Glutamatergic neuron (in vitro differentiated cells): ENCODE measurements at places on chromosomes 6 and 20.

GRCh38 chr6:46199387-46199786, 28.6 kb upstream of the ENPP5 start:
- no peak overlapping the region for H3K4me3 ChIP-seq
- peaks cover 14% of the 10 kb centered on the region for H3K4me1 ChIP-seq
- no peak for DNase-seq
- H3K27me3 ChIP-seq: no peaks in the 10 kb centered on the region
- H3K36me3 ChIP-seq: no peaks in the 10 kb centered on the region

- no peak overlapping the region for H3K4me3 ChIP-seq
- no peaks in the 10 kb centered on the region for H3K36me3 ChIP-seq
- H3K27ac ChIP-seq: no peak overlapping the region
- no peaks in the 10 kb centered on the region for H3K27me3 ChIP-seq
Measured at GRCh38 chr20:17024513-17025119, 202.2 kb upstream of the PCSK2 start.

GRCh38 chr6:130831607-130832006, 4.4 kb downstream of the SMLR1 start:
- H3K27ac ChIP-seq: no peak overlapping the region
- no peaks in the 10 kb centered on the region for H3K36me3 ChIP-seq
- no peaks in the 10 kb centered on the region for H3K27me3 ChIP-seq
- H3K4me3 ChIP-seq: no peak overlapping the region

- no peaks in the 10 kb centered on the region for H3K36me3 ChIP-seq
- DNase-seq: no peak
- H3K27ac ChIP-seq: no peak overlapping the region
- H3K4me3 ChIP-seq: no peak overlapping the region
- no peaks in the 10 kb centered on the region for H3K27me3 ChIP-seq
Measured at GRCh38 chr6:129996387-129996786, 22.0 kb upstream of the L3MBTL3 start.

DNA sequence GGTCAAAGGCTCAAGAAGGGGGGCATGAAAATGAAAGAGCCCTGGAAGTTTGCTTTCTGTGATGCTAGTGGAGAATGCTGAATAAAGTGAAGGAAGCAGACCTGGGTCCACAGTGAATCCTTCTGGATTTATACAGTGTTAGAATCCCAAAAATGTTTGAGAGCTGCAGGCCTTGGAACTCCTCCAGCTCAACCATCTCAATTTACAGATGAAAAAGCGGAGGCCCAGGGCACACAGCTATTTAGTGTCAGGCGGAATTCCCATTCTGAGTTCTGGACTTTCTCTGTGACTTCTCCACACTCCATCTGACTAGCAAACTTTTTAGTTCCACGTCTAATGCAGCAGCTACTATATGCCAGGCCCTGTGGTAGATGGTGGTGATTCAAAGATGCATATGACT, 1.5 kb upstream of the PRSS35 start:
- H3K4me1 ChIP-seq: peaks cover 6% of the 10 kb centered on the region
- H3K36me3 ChIP-seq: no peaks in the 10 kb centered on the region
- no peaks in the 10 kb centered on the region for H3K27me3 ChIP-seq
- no peak overlapping the region for H3K27ac ChIP-seq

GRCh38 chr6:165167311-165167710, 142.1 kb downstream of the C6orf118 start:
- DNase-seq: no peak
- H3K27ac ChIP-seq: no peak overlapping the region
- peaks cover 4% of the 10 kb centered on the region for H3K36me3 ChIP-seq
- H3K27me3 ChIP-seq: peaks cover 3% of the 10 kb centered on the region

DNA sequence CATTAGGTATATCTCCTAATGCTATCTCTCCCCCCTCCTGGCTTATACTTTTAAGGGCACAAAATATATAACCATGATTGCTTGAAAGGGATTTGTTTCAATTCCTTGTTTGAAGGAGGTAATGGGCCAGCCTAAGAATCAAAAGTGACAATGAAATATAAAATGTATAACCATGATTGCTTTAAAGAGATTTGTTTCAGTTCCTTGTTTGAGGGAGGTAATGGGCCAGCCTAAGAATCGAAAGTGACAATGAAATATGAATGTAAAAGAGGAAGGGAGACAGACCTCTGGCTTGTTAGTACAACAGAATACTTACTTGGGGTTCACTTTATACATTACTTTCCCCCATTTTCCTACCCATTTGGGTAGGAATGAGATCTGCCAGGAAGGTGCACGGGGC, 55.5 kb downstream of the FOXC1 start:
- DNase-seq: no peak
- H3K27ac ChIP-seq: no peak overlapping the region
- H3K27me3 ChIP-seq: peaks cover 2% of the 10 kb centered on the region
- no peak overlapping the region for H3K4me3 ChIP-seq
- H3K4me1 ChIP-seq: peaks cover 2% of the 10 kb centered on the region

DNA sequence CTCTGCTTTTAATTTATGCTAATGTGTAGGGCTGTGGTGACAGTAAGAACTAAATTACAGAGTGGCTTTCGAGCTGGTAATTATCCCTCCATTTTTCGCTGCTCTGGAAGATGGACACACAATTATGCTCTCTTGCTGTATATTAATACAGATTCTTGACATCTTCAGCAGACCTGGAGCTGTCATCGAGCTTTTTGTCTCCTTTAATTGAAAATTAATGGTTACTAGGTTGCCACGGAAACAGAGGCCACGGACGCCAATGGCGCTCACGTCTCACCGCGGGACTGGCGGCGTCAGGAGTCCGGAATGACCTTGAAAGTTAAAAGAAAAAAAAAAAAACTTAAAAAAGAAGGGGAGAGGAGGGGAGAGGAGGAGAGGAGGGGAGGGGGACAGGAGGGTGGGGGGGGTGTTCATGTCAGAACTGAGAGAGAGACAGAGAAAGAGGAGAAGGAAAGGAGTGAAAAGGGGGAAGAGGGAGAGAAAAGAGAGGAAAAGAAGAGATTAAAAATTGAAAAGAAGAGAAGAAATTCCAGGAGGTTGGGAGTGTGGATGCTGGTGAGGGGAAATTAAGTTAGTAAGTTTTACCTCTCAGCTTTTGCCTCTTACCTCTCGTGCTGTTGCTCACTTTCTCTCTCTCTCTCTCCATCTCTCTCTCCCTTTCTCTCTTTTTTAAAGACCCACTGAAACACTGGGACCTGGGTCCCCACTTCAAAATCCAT, 22.1 kb upstream of the FOXP4 start:
- H3K4me3 ChIP-seq: no peak overlapping the region
- peaks cover 3% of the 10 kb centered on the region for H3K27me3 ChIP-seq
- peaks cover 9% of the 10 kb centered on the region for H3K4me1 ChIP-seq

GRCh38 chr20:64108731-64109681, 1.6 kb upstream of the NPBWR2 start:
- H3K27ac ChIP-seq: peak overlapping the region; percentile 29
- no peak overlapping the region for H3K4me3 ChIP-seq
- no peaks in the 10 kb centered on the region for H3K36me3 ChIP-seq

DNA sequence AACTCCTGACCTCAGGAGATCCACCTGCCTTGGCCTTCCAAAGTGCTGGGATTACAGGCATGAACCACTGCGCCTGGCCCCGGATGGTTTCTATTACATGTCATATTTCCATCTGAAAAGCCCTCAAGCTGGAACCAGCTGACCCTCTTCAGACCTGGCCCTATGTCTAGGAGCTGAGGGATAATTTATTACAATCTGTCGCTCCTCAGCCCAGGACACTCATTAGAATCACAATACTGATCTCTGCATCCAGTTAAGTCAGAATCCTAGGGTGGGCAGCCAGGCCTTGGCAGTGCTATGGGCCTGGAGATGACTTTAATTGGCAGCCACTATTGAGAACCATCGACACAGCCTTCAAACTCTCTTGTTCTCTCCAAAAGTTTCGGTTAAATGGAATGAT, 162.6 kb upstream of the SNX9 start:
- no peak overlapping the region for H3K4me3 ChIP-seq
- DNase-seq: no peak
- H3K27me3 ChIP-seq: peaks cover 3% of the 10 kb centered on the region
- H3K27ac ChIP-seq: no peak overlapping the region
- peaks cover 17% of the 10 kb centered on the region for H3K4me1 ChIP-seq

- peaks cover 13% of the 10 kb centered on the region for H3K4me1 ChIP-seq
- peaks cover 7% of the 10 kb centered on the region for H3K36me3 ChIP-seq
- H3K27ac ChIP-seq: no peak overlapping the region
- no peak for DNase-seq
- H3K27me3 ChIP-seq: peaks cover 8% of the 10 kb centered on the region
- H3K4me3 ChIP-seq: no peak overlapping the region
Measured at GRCh38 chr20:21272279-21272678, 30.9 kb upstream of the XRN2 start.

DNA sequence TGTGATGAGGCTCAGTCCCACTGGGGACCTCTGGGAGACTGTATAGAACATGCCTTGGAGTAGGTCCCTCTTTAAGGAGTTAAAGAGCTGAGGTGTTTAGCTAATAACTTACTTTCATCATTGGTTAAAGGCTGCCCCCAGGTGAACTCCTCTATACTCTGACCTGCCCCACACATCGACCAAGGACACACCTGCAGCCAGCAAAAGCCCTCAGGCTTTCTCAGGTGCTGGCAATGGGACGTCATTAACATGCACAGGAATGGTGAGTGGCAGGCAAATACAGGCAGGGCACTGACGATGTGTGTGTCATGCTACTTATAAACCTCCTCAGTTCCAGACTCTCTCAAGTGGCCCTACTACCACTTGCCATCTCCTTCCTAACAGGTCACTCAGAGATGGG, 366.4 kb downstream of the KIF16B start:
- H3K4me3 ChIP-seq: no peak overlapping the region
- no peak for DNase-seq
- H3K4me1 ChIP-seq: no peaks in the 10 kb centered on the region
- no peak overlapping the region for H3K27ac ChIP-seq
- no peaks in the 10 kb centered on the region for H3K27me3 ChIP-seq

DNA sequence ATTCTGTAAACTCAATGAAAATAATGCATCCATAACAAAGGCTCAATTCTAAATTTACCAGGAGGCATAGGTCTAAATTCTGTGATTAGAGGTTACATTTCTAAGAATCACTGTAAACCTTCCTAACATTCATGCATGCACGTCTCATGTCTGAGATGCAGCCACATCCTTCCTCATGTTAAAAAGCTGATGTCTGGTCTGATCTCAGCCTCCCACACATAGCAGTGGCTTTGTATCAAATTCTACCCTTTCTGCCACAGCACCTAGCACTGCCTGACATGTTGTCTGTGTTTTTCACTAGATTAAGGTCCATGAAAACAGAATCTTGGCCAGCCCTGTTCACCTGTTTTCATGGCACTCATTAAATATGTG, 171.1 kb downstream of the WDR27 start:
- no peaks in the 10 kb centered on the region for H3K27me3 ChIP-seq
- peaks cover 9% of the 10 kb centered on the region for H3K36me3 ChIP-seq
- H3K27ac ChIP-seq: no peak overlapping the region
- no peaks in the 10 kb centered on the region for H3K4me1 ChIP-seq
- no peak overlapping the region for H3K4me3 ChIP-seq

GRCh38 chr6:106608080-106608668, 21.1 kb downstream of the RTN4IP1 start:
- no peaks in the 10 kb centered on the region for H3K4me1 ChIP-seq
- H3K27ac ChIP-seq: no peak overlapping the region
- H3K4me3 ChIP-seq: no peak overlapping the region
- no peaks in the 10 kb centered on the region for H3K36me3 ChIP-seq

DNA sequence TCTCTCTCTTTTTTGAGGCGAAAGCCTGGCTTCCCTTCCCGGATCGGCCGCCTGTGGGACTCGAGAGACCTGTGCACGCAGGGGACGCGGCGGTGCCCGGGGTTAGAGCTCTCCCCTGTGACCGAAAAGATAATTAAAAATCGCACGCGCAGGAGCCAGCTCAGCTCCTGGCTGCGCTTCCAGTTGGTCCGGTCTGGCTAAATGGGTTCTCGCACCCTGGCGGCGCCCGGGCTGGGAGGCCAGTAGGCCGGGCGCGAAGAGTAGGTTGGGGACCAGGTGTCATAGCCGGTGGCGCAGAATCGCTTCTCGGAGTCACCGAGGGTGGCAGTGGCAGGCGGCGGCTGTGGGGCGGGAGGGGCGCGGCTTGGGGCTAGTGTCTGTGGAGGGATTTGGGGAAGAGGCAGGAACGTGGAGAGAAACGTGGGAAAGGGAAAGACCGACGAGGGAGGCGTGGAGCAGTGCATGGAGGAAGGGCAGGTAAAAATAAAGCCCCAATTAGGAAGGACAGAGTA, 41.9 kb upstream of the SUPT3H start:
- peaks cover 15% of the 10 kb centered on the region for H3K4me1 ChIP-seq
- peak; percentile 53 for DNase-seq
- peaks cover 17% of the 10 kb centered on the region for H3K27me3 ChIP-seq
- no peaks in the 10 kb centered on the region for H3K36me3 ChIP-seq
- H3K27ac ChIP-seq: no peak overlapping the region

DNA sequence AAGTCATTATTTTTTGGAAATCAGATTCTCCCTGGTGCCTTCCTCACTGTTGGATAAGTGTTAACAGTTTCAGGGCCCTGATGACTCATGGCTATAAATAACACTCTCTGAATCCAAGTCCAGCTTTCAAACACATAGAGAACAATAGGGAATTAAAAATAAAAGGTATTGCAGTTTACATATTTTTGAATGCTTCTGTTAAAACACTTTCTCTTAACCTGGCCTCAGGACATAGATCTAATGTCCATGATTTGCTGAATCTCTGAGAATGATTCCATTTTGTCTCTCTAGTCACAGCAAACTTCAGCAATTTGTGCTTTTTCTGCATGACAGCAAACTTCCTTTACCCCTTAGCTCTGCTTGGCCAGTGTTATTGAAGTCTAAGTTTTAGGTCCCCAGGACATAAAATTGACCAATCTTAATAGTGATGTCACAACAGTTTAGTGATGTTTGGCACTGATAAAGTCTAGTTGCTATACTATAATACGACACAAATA, 1192.4 kb upstream of the CITED2 start:
- no peaks in the 10 kb centered on the region for H3K4me1 ChIP-seq
- no peaks in the 10 kb centered on the region for H3K36me3 ChIP-seq
- no peak overlapping the region for H3K27ac ChIP-seq
- no peaks in the 10 kb centered on the region for H3K27me3 ChIP-seq
- DNase-seq: no peak

- H3K27ac ChIP-seq: no peak overlapping the region
- H3K27me3 ChIP-seq: peaks cover 11% of the 10 kb centered on the region
- H3K4me3 ChIP-seq: no peak overlapping the region
- no peaks in the 10 kb centered on the region for H3K36me3 ChIP-seq
Measured at GRCh38 chr20:37905671-37906613, 3.0 kb downstream of the VSTM2L start.

DNA sequence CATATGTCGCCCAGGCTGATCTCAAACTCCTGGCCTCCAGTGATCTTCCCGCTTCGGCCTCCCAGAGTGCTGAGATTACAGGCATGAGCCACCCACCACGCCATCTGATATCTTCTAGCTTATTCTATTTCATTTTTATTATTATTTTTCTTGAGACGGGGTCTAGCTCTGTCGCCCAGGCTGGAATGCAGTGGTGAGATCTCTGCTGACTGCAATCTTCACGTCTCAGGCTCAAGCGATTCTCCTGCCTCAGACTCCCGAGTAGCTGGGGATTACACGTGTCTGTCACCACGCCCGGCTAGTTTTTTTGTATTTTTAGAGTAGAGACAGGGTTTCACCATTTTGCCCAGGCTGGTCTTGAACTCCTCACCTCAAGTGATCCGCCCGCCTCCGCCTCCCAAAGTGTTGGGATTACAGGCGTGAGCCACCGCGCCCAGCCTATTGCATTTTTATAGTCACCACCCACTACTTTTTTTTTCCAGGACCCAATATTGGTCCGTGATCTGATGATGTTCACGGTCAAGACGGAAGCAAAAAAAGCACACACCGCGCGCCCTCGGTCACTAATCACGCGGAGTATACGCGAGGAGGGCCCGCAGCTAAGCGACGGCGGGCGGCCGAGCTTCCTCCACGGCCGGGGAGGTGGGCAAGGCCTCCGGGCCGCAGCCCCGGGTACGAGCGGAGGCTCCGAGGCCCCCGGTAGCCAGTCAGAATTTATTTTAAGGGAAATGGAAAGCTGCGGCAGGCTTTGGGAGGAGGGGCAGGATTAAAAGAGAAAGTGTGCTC, 1.1 kb upstream of the LSM14B start:
- no peak for DNase-seq
- peak overlapping the region; percentile 85 for H3K27ac ChIP-seq
- peaks cover 10% of the 10 kb centered on the region for H3K4me1 ChIP-seq
- H3K4me3 ChIP-seq: peak overlapping the region; percentile 88
- no peaks in the 10 kb centered on the region for H3K36me3 ChIP-seq
